ENCODE measurements at places on chromosomes 11 and 22. TPM values are rescaled to one million over a fixed set of nuclear protein-coding genes. Genes with fewer than 3 reads are reported as not detected.

The DLG2 gene
- total RNA-seq = 42.4 TPM

DNA sequence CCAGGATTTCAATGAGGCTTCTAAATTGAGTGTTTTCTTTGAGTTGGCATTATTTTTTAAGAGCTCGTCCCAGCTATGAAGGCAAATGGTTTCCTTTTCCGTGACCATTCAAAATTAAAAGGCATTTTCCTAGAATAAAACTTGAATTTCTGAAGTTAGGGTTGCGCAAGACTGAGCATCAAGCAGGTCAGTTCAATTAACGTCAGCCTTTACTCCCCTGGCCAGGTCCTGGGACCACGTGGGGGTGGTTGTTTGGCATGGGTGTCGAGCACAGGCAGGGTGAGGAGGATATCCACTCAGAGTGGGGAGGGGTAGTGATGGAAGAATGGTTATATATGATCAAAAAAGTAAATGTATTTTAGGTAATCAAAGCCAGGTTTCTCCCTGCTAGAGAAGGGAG, 43.4 kb upstream of the TSKU start:
- no peak for DNase-seq

DNA sequence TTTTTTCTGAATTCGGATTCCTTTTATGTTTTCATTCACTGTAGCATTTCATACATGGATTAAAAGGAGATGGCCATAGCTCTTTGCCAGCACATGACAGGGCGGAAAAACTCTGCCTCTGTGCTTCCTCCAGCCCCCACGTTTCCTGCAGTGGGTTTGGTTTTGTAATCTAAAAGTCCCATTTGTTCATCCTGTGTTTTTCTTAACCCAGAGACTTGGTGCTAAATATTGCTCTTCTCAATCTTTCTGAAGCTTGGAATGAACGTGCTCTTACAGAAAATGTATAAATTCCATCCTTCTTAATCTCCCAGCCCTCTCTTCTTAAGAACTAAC, 89.9 kb downstream of the PPP6R3 start:
- DNase-seq = no peak

DNA sequence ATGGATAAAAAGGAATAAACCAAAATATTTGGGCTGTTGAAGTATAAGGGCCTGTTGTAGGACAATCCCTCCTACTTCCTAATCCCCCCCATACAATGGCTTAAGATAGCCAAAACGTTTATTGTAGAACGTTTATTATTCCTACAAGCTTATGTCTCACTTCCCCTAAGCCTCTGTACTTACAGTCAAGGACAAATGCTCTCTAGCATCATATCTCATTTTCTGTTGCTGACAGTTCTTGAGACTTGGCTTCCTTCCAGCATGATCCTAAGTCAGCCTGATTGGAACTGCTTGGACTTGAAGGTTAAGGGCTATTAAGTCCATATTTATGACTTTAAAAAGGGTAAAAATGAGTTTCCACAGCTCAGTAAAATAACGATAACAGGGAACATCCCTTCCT, 8.8 kb downstream of the MISFA start:
- DNase-seq = no peak

The C11orf91 gene
- total RNA-seq = not detected

- DNase-seq = peak; percentile 43
Measured at GRCh38 chr11:122749005-122749687, 89.2 kb upstream of the CRTAM start.

DNA sequence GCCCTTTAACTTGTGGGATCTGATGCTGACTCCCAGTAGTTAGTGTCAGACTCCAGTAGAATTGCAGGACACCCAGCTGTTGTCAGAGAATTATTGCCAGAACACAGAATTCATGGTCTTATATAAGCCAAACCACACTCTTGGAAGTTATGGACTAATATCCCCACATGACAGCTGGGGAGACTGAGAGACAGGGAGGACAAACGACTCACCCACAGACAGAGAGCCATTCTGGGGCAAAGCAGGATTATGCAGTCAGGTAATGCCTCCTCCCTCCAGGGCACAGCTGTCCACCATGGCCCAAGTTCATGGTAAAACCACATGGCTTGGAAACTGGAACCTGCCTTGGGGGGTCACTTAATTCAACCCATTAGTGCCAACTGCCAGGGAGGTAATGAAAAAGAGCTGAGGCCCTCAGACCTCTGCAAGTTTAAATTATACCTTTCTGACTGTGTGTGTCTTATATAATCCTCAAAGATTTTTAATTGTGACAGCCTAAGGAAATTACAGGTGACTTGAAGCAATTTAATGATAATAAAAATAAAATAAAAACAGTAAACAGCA, 299.5 kb downstream of the BUD13 start:
- DNase-seq = no peak

DNA sequence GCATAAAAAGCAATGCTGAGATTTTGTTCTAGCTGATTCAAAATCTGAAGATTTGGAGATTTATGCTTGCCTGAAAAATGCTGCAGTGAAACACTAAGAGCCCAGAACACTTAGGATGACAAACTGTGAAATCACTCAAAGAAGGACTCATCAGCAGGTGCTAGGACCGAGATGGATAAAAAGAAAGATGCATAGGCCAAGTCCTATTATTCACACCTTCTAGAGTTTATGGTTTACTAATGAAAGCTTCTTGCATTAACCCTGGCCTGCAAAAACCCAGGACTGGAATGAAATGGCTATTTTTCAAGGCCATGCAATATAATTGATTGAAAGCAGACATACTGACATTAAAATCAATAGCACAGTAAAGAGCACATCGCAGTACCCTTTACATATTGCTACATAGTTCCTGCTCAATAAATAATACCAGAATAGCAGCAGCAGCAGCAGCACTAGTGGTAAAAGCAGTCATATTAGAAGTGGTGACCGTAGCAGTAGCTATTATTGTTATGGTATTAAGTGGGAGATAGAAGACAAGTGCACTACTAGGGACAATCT, 161.7 kb downstream of the RAB38 start:
- DNase-seq = no peak

DNA sequence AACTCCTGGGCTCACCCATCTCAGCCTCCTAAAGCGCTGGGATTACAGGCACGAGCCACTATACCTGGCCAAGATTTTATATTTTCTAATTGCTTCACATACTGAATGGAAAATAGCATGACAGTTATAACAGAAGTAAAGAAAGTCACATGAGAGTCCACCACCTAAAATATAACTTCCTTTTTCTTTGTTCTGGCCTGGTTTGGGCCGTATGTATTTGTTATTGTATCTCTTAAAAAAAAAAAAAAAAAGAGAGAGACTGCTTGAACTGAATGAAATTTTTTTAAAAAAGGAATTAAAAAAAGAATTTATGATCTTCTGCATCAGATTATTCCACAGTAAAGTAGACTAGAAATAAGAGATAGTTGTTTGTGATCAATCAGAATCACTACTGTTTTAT, 86.0 kb upstream of the GRIK4 start:
- DNase-seq = no peak

The PPME1 gene
- 24.5 TPM for total RNA-seq

- DNase-seq = no peak
Measured at GRCh38 chr22:44463151-44463550, 34.9 kb downstream of the RTL6 start.

GRCh38 chr11:120931057-120931779, 92.7 kb upstream of the TBCEL start:
- no peak for DNase-seq

GRCh38 chr22:42745118-42745517, 24.4 kb upstream of the A4GALT start:
- DNase-seq = no peak

DNA sequence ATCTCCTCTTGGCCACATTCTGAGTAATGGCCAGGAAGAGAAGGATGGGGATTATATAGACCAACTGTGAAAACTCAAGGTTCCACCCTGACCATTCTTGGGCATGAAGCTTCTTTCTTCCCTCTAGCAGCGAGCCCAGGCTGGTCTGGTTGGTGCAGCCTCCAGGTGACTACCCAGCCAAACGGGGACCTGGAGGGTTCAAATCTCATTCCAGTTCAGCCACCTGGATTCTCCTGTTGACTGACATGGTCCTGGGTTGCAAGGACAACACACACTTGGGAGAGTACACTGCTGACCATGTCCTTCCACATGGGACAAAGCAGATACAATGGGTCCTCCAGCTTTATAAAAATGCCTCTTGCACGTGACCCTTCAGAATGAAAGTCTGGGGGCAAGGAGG, 67.0 kb downstream of the SHANK2 start:
- DNase-seq = no peak

The OR51E2 gene
- 0.63 TPM for total RNA-seq

- DNase-seq = no peak
Measured at GRCh38 chr11:94658386-94658785, 91.2 kb downstream of the PIWIL4 start.

- no peak for DNase-seq
Measured at GRCh38 chr11:128565881-128566280, 21.5 kb downstream of the ETS1 start.

The LMO1 gene
- not detected for total RNA-seq

The MMP12 gene
- 3.8 TPM for total RNA-seq

DNA sequence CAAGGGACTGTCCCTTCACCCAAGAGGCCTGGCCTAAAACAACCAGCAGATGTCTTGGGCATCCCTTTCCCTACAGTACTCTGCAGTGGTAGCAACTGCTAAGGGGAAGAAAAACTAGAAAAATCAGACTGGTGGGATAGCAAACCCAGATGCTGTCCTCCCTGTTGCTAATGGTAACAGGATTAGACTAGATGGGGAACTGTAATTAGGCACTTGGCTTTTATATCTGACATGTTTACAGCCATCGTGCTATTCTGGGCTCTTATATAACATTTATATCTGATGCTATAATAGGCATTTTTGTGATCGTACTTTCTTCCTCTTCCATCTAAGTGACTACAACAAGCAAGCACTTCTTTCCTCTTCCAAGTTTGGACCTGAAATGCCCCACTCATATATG, 316.7 kb downstream of the DLG2 start:
- no peak for DNase-seq

- no peak for DNase-seq
Measured at GRCh38 chr11:21411104-21411503, 741.7 kb downstream of the NELL1 start.

All from urinary bladder (tissue), 4 donors.